ENCODE measurements at places on chromosomes 6 and 20.
A peak's percentile ranks its signal among the peaks of the same experiment; 100 is the strongest.

DNA sequence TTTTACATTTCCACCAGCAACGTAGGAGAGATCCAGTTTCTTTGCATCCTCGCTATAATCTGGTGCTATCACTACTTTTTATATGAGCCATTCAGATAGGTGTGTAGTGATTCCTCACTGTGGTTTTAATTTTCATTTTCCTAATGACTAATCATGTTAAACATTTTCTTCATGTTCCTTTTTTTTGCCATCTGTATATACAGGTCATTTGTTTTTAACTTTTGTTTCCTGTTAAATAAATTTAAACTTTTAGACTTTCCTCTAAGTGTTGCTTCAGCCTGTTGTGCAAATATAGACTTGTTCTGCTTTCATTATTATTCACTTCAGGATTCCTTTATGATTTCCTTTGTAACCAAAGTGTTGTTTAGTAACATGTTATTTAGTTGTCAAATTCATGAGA, 697.4 kb downstream of the PTPRT start:
- DNase-seq: no peak

- no peak for DNase-seq
These were observed 118.9 kb upstream of the CEP162 start for GRCh38 chr6:84346372-84346771.

DNA sequence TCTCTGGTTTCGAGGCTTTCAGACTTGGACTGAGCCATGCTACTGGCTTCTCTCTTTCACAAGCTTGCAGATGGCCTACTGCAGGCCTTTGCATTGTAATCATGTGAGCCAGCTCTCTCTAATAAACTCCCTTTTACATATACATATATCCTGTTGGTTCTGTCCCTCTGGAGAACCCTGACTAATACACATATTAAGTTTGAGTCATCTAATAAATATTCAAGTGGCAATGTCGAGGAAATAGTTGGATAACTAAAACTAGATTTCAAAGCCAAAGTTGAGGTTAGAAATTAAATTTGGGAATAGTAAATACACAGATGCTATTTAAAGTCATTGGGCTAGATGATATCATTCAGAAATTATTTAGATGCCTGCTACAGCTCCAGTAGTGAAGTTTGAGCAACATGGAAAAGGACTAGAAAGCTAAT, 1343.4 kb downstream of the GRIK2 start:
- no peak for DNase-seq

GRCh38 chr20:24469116-24469893, at the start of gene SYNDIG1:
SYNDIG1 (plus strand) TSS chr20:24469629; CDS start chr20:24543098, 73,469 bp downstream.
- peak; percentile 72 for DNase-seq

- no peak for DNase-seq
These were observed 6.1 kb downstream of the MYL9 start for GRCh38 chr20:36547186-36548005.

- no peak for DNase-seq
These were observed 254.4 kb upstream of the TCF21 start for GRCh38 chr6:133634474-133634873.

All from H9 (cell line).